ENCODE measurements at places on chromosomes 3 and 15.

DNA sequence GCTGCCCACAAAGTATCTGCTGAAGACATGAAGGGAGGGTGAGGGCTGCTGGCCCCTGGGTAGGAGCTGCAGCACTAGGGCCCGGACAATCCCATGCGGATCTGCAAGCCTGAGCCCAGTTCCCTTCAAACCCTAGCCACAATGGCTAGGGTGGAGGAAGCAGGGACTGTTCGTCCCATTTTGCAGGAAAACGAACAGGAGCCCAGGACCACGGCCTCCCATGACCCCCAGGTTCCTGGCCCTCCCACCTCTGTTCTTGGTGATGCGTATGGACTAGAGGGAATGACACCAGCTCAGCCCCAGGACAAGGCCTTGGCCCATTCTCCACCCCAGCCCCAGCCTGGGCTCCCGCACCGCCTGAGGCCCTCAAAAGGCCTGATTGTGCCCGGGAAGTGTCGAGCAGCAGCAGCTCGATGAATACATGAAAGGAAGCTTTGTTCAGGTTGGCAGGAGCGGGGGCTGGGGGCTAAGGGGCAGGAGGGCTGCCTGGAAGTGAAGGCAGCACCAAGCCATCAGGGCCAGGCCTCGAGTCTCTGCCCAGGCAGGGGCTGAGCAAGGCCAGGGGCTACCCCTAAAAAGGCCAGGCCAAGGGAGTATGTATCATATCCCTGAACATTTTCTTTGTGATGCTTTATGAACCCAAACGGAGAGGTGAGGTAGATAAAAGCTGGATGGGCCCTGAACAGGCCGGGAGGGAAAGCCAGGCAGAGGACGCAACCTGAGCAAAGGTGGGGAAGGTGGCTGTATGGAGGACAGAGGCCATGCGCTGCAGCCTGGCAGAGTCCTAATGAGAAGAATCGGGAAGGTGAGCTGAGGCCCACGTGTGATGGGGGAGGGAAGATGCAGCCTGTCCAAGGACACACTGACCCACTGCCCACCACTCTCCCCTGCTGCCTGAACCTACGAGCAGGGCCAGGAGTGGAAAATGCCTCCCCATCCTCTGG, 12.2 kb downstream of the SEMA7A start:
- DNase-seq, result no peak

GRCh38 chr3:114827495-114827894, 319.6 kb downstream of the ZBTB20 start:
- DNase-seq, result peak; percentile 74

DNA sequence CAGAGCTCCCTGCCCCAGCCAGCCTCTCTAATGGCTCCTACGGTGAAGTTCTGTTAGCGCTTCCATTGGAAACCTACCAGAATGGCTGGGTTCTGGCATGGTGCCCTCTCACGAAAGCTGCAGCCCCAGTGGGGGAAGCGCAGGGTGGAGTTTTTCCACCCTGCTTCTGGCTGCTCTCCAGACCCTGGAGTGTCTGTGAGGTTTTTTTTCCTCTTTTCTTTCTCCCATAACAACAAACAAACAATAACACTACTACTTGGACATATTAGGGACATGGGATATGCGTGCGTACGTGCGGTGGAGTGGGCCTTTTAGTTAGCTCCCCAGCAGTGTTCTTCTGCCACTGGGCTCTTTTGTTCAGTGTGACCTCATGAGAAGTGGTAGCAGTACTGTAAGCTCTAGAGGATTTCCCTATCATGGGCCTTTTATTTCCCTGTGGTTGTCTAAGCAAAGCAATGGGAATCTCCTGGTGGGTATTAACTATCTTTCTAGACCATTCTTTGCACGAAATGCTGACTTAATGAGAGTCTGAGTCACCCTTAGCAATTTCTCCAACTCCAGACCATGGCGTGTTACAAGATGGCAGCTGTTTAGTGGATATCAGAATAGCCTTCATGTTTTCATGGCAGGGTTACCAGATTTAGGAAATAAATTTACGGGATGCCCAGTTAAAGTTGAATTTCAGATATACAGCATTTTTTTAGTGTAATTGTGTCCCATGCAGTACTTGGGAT, 161.9 kb downstream of the FNDC3B start:
- peak; percentile 96 for DNase-seq

- no peak for DNase-seq
Measured at GRCh38 chr3:188780193-188781147, 391.3 kb upstream of the TPRG1 start.

DNA sequence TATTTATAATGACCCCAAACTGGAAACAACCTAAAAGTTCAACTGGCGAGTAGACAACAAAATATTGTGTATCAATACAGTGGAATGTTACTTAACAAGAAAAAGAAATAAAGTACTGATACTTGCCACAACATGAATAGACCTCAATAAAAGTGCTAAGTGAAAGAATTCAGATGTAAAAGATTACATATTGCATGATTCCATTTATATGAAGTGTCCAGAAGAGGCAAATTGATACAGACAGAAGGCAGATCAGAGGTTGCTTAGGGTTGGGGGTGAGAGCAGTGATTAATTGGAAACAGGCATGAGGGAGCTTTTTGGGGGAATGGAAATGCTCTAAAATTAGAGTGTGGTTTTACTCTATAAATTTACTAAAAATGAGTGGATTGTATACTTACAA, 183.3 kb downstream of the SATB1 start:
- no peak for DNase-seq

DNA sequence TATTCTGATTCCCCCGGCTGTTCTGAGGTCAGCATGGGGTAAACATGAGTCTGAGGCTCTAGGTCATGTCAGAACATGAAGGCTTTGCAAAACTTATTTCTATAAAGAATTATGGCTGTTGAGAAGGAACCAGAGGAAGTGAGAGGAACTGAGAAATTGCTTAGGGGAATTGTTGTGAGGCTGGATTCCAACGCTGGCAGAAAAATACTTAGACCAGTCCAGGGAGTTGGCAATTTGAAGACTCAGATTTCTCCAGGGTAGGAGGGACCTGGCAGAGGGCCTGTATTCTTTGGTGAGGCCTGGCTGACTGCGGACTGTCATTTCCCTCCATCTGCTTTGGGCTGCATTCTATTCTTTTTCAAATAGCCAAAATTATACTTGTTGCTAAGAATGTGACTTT, 155.5 kb downstream of the PLD1 start:
- DNase-seq, result no peak

GRCh38 chr3:111584744-111585143, 10.4 kb downstream of the ZBED2 start:
- no peak for DNase-seq

DNA sequence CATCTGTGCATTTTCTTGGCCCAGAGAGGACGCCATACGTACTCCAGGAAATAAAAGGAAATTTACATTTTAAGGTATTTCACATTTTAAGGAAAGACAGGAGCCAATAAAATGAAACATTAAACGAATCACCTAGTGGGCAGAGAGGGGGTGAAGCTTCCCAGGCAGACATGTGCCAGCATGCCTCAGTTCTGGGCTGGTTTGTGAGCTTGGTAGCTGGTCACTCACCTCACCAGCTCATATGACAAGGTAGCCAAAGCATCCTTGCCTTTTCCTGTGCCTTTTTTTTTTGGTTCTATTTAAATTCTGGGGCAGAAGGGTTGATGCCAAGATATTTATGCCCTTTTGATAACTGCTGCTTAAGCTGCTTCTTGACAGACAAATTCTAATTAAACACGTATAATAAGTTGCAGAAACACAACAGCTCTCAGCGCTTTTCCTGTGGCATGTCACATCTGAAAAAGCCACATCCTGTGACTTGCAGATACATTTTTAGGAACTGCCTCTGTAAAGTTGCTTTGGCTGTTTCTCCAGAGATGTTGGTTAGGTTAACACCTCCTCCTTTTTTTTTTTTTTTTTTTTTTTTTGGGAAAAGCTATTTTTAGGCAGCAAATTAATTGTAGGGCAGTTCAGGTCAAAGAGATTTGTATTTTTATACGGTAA, 218.6 kb downstream of the PDCD6IP start:
- DNase-seq, result no peak

- DNase-seq, result peak; percentile 4
Measured at GRCh38 chr3:7205962-7206361, 345.0 kb downstream of the GRM7 start.

DNA sequence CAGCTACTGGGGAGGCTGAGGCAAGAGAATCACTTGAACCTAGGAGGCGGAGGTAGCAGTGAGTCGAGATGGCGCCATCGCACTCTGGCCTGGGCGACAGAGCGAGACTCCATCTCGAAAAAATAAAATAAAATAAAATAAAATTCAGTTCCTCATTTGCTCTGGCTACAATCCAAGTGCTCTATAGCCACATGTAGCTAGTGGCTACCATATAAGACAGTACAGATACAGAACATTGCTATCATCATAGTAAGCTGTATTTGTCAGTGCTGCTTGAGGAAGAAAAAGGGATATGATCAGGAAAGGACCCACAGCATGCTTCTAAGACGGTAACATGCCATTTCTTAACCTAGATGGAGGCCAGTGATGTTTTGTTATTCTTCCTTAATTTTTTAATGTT, 88.7 kb upstream of the CDAN1 start:
- DNase-seq, result no peak

- no peak for DNase-seq
Measured at GRCh38 chr15:95499397-95499796, 831.1 kb upstream of the NR2F2 start.

DNA sequence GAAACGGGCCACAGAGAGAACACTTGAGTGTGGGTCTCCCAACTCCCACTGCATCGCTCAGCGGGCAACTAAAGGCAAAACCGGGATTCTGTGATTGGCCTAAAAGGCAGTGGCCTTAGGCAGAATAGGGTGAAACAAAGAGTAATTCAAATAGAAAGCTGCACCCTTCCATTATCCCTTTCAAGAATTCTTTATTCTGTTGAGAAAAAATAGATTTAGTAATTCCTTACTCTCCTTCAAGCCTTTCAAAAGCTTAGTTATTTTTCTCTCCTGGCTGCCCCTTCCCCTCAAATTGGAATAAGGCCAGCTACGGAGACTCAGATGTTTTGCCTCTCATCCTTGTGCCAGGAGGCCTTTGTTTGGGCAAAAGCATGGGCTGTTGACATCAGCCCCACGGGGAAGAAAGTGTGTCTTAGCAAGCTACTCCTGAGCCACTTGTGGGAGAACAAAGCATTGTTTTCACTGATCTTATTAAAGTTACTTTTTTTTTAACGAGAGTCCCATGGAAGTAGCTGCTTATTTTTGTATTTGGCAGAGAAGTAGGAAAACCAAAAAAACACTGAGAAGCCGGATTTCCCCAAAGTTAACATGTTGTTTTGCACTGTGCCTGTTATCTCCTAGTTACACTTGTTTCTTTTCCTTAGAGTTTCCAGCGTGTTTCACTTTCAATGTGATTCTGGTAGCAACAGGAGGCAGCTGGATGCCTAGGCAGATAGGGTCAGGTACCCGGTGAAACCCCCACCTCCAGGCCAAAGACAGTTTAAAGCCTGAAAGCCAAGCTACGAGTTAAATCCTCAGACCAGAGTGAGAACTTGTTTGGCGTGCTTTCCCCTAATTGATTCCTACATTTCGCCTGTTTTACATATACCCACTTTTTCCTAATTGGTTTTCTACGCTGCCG, 2.2 kb downstream of the ST6GAL1 start:
- peak; percentile 71 for DNase-seq

DNA sequence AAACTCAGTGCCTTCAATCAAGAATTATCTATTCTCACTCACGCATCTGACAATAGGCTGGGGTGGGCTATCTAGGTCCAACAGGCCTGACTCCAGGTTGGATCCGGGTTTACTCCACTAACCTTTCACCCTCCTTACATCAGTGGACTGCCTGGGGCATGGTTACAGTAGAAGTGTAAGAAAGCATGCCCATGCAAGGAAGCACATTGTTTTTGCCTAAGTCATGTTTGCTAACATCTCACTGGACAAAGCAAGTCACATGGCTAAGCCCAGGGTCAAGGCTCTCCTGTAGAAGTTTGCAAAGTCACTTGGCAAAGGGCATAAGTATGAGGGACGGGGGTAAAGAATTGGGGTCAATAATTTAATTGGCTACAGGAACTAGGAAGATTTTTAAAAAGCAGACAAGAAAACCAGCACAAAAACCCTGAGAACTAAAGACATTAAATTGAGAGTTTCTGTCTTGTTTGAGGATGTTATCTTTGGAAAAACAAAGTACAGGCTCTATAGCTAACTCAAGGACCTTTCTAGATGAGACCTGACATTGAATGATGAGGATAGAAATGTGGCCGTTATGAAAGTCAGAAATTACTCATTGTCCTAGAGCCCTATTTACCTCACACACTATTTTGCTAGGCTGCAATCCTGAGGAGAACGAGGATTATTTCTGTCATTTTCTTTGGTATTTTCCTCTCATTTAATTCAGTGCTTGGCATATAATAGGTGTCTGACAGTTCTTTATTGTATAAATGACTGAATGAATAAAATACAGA, 214.2 kb downstream of the IL20RB start:
- DNase-seq, result peak; percentile 8

- no peak for DNase-seq
Measured at GRCh38 chr3:16113704-16114103, 60.8 kb upstream of the GALNT15 start.

DNA sequence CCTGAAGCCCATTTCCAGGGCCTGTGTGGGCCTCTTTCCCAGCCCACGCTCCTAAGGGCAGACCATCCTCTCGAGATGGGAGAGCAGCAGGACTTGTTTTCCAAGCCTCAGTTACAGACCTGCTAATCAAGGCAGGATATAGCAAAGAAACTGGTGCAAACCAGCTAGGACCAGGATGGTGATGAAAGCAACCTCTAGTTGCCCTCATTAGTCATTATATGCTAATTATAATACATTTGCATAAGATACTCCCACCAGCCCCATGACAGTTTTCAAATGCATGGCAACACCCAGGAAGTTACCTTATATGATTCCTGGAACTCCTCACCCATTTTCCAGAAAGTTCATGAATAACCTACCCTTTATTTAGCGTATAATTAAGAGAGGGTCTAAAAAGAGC, 34.4 kb upstream of the TRH start:
- DNase-seq, result no peak

- DNase-seq, result peak; percentile 24
Measured at GRCh38 chr3:177150218-177150916, 46.9 kb downstream of the TBL1XR1 start.

DNA sequence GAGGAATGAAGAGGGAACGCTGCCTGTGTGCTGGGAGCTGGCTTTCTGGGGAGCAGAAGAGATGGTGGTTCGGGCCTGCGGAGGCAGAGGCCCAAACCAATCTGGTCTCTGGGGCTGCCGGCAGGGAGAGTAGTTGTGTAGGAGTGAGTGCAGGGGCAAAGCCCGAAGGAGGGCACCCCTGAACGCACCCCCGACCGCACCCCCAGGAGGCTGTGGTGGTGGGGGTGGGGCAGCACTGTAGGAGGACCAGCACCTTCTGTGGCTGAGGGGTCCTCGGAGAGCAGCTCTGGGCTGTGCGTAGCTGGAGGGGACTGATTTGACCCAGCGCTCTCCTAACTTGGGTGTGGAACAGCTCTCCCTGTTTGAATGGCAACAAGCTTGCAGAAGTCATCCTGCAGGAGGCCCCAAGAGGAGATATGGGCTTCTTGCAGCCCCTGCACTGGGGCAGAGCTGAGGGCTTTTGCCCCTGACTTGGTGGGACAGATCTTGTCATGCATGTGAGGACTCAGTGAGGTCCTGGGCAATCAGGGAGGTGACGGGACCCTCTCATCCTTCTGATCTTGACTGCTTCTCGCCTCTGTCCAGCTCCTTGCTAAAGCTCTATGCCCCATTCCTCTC, 26.1 kb downstream of the C15orf39 start:
- no peak for DNase-seq
